Uterus (tissue), 4 donors: ENCODE measurements at places on chromosomes 1 and 21.

DNA sequence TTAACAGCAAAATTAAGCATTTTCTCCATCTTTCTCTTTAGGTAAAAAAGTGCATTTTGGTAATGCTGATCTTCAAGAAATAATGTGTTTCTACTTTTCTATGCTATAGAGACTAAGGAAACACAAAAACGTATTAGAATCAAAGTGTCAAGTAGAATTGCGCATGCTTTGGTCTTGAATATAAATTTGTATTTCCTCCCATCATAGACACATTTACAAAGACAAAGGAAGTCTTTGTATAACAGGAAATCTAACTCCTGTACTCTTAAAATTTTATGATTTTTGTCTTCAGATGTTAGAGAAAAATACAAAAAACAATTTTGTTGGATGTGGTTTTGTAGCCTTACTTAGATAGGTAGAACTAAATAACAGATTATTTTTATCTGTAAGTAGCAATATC lies 1299.4 kb downstream of the NCAM2 start:
- H3K27me3 ChIP-seq: no peaks in the 10 kb centered on the region
- no peak for DNase-seq

DNA sequence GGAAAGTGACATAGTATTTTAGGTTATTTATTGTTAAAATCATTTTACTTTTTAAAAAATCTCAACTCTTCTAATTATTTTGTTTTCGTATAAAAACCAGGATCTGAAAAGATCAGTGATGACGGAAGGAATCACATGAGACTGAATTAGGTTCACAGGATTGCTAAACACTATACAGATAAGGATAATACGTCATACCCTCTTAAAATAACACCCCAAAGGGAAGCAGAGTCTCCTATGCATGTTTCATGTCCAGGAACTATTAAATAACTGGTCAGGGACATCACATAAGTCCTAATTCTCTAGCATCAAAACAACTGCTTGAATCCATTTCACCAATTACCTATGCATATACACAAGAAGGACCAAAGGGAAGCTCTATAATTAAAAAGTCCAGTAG lies 84.9 kb downstream of the FOXJ3 start:
- H3K27ac ChIP-seq: no peak overlapping the region
- no peaks in the 10 kb centered on the region for H3K36me3 ChIP-seq
- H3K27me3 ChIP-seq: no peaks in the 10 kb centered on the region

- no peak overlapping the region for H3K27ac ChIP-seq
- no peaks in the 10 kb centered on the region for H3K36me3 ChIP-seq
- no peak overlapping the region for H3K4me3 ChIP-seq
Measured at GRCh38 chr1:41277371-41277975, 35.4 kb upstream of the SCMH1 start.

GRCh38 chr1:94688646-94689045 lies 131.5 kb upstream of the SLC44A3 start:
- H3K4me1 ChIP-seq: no peaks in the 10 kb centered on the region
- peak overlapping the region; percentile 77 for H3K27ac ChIP-seq
- no peak for DNase-seq
- no peaks in the 10 kb centered on the region for H3K36me3 ChIP-seq
- H3K4me3 ChIP-seq: no peak overlapping the region

- no peaks in the 10 kb centered on the region for H3K27me3 ChIP-seq
- DNase-seq: peak; percentile 22
- no peak overlapping the region for H3K4me3 ChIP-seq
- H3K36me3 ChIP-seq: no peaks in the 10 kb centered on the region
Measured at GRCh38 chr1:221308534-221309511, 429.6 kb downstream of the HLX start.

DNA sequence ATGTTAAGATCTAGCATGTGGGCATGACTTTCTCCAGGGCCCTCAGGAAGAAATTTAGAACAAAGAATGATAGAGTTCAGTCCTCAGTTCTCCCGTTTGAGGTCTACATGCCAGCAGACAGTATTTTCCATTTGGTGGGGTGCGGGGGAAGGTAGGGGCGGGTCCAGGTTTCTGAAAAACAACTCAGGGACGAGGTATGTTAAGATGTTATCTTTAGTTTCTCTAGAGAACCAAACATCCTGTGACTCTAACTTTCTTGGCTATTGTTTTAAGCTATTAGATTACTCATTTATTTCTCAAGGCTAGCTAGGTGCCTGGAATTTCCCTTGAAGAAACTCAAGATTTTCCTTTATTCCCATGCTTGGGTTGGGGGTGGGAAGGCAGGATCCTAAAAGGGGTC lies 42.3 kb upstream of the SYT14 start:
- no peaks in the 10 kb centered on the region for H3K36me3 ChIP-seq
- H3K4me1 ChIP-seq: no peaks in the 10 kb centered on the region
- DNase-seq: no peak
- no peaks in the 10 kb centered on the region for H3K27me3 ChIP-seq
- H3K4me3 ChIP-seq: no peak overlapping the region
- H3K27ac ChIP-seq: no peak overlapping the region

DNA sequence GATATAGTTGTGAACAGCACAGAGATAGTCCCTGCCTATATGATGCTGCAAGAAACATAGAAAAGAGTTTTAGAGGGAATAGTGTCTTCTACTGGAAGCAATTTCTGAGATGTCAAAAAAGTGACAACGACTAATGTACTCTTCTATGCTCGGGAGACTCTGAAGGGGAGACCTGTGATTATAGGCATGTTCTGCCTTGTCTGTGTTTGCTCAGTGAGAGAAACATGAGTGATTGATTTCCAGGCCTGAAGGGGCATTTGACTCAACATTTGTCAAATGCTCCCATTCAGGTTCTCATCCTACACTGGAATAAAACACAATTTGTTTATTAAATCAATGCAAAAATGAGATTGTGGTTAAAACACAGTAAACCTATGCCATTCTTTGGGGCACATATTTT lies 131.8 kb downstream of the CTH start:
- H3K4me1 ChIP-seq: no peaks in the 10 kb centered on the region
- H3K27ac ChIP-seq: no peak overlapping the region
- H3K27me3 ChIP-seq: no peaks in the 10 kb centered on the region

DNA sequence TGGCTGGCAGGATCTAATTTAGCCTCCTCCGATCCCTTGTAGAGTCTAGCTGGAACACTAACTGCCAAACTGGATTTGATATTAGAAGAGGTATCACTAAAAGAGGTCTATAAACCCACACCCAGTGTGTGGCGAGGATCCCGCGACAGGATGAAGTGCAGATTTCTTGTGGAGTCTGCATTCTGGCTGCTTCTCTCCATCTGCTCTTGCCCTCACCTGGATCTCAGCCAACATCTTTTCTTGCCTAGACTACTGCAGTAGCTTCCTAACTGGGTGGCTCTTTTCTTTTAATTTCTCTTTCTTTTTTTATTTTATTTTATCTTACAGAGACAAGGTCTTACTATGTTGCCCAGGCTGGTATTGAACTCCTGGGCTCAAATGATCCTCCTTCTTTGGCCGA lies 48.9 kb upstream of the CAPZB start:
- no peak for DNase-seq
- H3K4me1 ChIP-seq: no peaks in the 10 kb centered on the region
- no peaks in the 10 kb centered on the region for H3K27me3 ChIP-seq
- H3K36me3 ChIP-seq: no peaks in the 10 kb centered on the region

DNA sequence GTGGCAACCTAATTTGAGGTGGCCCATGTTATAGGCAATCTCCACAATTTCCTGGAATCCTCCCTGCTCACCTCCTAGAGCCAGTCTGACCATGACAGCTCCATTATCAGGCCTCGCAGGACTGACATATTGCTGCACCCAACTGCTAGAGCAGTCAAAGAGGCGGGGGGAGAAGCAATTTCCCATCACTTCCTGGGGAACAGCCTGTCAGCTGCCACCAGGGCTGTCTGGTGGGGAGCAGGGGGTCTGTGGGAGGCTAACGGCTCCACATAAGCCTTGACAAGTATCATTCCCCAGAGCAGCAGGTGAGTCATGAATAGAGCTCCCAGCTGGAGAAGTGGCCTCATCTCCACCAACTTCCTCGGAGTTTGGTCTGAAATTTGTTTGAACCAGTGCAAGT lies 322.9 kb downstream of the MATN1 start:
- H3K27me3 ChIP-seq: no peaks in the 10 kb centered on the region
- no peaks in the 10 kb centered on the region for H3K36me3 ChIP-seq
- no peak overlapping the region for H3K4me3 ChIP-seq
- no peaks in the 10 kb centered on the region for H3K4me1 ChIP-seq
- H3K27ac ChIP-seq: no peak overlapping the region

- H3K4me1 ChIP-seq: no peaks in the 10 kb centered on the region
- no peaks in the 10 kb centered on the region for H3K27me3 ChIP-seq
- H3K36me3 ChIP-seq: no peaks in the 10 kb centered on the region
- DNase-seq: peak; percentile 95
Measured at GRCh38 chr1:29202584-29203340, 21.1 kb upstream of the SRSF4 start.

DNA sequence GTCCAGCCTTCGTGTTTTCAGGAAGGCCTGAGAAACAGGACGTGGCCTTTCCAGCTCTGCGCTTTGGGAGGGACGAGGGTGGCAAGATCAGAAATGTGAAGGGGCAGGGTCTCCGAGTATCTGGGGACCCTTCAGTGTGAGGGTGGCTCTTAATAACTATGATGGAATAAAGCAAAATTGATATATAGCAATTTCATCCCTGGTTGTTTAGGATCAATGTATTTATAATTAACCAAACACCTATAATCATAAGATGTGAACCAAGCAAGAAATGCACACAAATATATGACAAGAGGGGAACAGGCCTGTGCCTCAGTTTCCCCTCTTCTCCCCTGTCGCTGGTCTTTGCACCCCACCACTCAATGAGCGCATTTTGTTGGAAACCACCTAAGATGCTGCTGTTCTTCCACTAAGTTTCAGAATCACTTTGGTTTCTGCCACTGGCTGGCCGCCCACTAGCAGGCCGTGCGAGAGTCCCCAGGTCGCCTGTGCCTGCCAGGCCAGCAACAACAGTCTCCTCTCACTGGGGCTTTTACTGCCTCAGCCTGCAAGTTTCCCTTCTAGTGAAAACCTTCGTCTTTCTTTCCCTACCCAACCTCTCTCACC lies 36.6 kb downstream of the UBASH3A start:
- H3K4me3 ChIP-seq: no peak overlapping the region
- no peak for DNase-seq
- no peaks in the 10 kb centered on the region for H3K36me3 ChIP-seq
- no peaks in the 10 kb centered on the region for H3K27me3 ChIP-seq
- H3K4me1 ChIP-seq: no peaks in the 10 kb centered on the region
- no peak overlapping the region for H3K27ac ChIP-seq

- H3K4me3 ChIP-seq: no peak overlapping the region
- no peaks in the 10 kb centered on the region for H3K36me3 ChIP-seq
- no peak for DNase-seq
Measured at GRCh38 chr1:207020709-207021107, 11.8 kb downstream of the C1orf116 start.

DNA sequence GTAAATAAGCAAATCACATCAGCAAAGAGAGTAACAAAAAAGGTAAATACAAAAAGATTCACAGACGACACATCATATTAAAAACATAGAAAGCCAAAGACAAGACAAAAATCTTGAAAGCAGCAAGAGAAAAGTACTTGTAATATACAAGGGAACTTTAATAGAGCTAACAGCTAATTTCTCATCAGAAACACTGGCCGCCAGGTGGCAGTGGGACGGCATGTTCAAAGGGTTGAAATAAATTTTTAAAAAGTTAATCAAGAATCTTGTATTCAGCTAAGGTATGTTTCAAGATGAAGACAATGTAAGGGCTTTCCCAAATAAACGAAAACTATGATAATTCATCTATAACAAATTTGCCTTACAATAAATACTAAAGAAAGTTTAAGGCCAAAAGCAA lies 358.1 kb downstream of the LRRIQ3 start:
- no peaks in the 10 kb centered on the region for H3K36me3 ChIP-seq
- no peak for DNase-seq
- no peak overlapping the region for H3K4me3 ChIP-seq
- H3K27ac ChIP-seq: no peak overlapping the region
- H3K4me1 ChIP-seq: no peaks in the 10 kb centered on the region
- no peaks in the 10 kb centered on the region for H3K27me3 ChIP-seq

DNA sequence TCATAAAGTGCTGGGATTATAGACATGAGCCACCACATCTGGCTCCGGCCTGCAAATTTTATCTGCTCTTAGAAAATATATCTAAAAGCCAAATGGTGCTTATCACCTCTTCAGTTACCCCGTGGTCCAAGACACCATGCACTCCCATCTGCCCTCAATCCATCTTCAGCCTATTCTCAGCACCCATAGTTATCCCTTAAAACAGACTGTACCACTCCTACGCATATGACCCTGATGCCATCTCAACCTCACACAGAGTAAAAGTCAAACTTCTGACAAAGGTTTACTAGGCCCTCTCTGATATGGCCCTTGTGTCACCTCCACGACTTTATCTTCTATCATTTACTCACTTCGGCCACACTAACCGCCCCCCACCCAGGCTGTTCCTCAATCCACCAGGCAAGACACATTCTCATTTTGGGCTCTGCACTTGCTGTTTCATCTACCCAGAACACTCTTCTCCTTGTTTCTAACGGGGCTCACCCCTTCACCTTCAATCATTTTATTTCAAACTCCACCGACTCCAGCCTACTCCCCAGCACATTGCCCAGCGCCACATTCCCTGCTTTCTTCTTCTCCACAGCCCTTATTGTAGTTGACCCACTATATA lies 33.0 kb downstream of the USP48 start:
- no peaks in the 10 kb centered on the region for H3K4me1 ChIP-seq
- no peak for DNase-seq
- H3K36me3 ChIP-seq: no peaks in the 10 kb centered on the region
- no peaks in the 10 kb centered on the region for H3K27me3 ChIP-seq
- H3K27ac ChIP-seq: no peak overlapping the region
- no peak overlapping the region for H3K4me3 ChIP-seq

DNA sequence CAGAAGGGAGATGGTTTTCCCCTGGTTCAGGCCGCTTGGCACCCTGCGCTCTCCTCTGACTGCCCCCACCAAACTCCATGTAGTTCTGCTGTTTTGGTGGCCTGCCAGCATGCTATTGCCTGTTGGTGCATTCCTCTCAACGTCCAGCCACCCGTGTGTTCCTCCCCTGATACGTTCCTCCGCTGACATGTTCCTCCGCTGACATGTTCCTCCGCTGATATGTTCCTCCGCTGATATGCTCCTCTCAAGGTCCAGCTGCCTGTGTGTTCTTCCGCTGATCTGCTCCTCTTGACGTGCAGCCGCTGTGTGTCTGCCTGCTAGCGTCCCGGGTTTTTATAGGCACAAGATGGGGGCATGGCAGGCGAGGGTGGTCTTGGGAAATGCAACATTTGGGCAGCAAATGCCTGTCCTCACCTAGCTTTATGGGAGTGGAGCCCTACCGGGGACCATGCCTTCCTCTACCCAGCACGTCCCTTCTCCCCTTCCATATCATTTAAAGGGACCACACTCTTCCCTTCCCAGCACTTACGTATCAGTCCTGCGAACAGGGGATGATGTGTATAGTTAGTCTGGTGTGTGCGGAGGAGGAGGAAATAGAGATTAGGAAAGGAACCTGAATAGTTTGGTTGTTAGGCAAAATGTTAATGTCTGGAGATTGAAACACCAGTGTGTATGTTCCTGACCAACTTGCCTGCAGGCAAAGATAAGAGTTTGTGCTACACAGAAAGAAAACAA lies 40.6 kb upstream of the PLA2G5 start:
- no peaks in the 10 kb centered on the region for H3K4me1 ChIP-seq
- no peak for DNase-seq
- no peaks in the 10 kb centered on the region for H3K27me3 ChIP-seq
- no peak overlapping the region for H3K27ac ChIP-seq
- no peaks in the 10 kb centered on the region for H3K36me3 ChIP-seq
- H3K4me3 ChIP-seq: peak overlapping the region; percentile 43
